ENCODE measurements at places on chromosomes 7 and 10. TPM values are rescaled to one million over a fixed set of nuclear protein-coding genes. Genes with fewer than 3 reads are reported as not detected.

DNA sequence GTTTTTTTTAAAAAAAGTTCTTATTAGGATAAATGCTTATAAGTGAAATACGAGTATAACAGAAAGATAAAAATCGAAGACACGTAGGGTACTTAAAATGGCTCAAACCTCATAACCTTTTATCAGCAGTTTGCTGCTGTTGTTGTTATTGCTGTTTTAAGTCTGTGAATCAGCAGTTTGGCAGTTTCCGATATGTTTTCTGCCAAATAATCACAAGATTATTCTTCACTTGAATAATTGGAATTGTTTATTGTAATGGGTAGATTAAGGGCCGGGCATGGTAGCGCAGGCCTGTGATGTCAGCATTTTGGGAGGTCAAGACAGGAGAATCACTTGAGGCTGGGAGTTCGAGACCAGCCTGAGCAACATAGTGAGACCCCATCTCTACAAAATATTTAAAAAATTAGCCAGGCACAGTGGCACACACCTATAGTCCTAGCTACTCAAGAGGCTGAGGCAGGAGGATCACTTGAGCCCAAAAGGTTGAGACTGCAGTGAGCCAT is 177.6 kb downstream of the VTI1A start:
- no peak for DNase-seq

- DNase-seq = no peak
These were observed 32.7 kb upstream of the TRIM8 start for GRCh38 chr10:102611514-102612087.

DNA sequence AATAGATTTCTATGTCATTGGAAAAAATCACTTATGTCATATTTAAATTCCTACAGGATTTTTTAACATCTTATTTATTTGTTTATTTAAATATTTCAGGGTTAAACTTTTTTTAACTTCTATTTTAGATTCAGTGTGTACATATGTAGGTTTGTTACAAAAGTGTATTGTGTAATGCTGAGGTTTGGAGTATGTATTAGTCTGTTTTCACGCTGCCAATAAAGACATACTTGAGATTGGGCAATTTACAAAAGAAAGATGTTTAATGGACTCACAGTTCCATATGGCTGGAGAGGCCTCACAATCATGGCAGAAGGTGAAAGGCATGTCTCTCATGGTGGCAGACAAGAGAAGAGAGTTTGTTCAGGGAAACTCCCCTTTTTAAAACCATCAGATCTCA is 65.4 kb downstream of the MGAM2 start:
- DNase-seq = no peak

ANKRD26 gene
- total RNA-seq = 7.7 TPM

- DNase-seq = no peak
These were observed 226.4 kb downstream of the MAGI2 start for GRCh38 chr7:79227044-79227443.

GRCh38 chr10:72285972-72286521 is 12.3 kb downstream of the DDIT4 start:
- DNase-seq = no peak

DNA sequence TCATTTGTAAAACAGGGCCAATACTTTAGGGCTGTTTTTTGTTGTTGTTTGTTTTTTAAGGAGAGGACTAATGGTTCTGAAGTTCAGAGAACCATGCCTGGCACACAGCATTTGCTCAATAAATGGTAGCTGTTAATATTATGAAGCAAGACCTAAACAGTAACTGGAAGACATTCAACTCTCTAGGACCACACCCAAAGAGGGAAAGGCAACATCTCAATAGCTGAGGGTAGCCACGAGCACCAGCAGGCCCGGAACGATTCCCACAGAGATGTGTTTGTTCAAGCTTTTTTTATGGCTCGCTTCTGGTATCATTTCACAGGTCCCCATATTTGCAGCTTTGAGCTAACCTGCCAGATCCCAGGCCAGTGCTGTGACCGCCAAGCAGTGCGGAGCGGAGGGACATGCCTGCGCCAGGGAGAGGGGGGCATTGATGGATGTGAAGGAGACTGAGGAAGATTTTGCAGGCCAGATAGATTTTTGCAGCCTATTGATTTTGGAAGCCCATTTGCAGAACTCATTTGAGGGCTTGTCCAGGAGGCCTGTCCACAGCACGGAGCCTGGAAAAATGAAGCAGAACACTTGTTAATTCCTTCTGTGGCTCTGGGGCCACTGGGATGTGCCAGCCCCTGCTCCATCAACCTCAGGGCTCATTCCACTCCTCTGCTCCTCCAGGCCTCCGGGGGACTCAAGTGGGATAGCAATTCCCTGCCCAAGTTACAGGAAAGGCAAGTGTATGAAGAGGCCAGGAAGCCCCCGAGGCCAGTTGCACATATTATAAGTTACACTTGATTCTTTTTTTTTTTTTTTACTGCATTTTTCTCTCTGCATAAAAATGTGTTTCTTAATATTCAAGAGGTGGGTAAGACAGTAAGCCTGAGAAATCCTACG is 57.3 kb upstream of the FGFR2 start:
- DNase-seq = no peak

DNA sequence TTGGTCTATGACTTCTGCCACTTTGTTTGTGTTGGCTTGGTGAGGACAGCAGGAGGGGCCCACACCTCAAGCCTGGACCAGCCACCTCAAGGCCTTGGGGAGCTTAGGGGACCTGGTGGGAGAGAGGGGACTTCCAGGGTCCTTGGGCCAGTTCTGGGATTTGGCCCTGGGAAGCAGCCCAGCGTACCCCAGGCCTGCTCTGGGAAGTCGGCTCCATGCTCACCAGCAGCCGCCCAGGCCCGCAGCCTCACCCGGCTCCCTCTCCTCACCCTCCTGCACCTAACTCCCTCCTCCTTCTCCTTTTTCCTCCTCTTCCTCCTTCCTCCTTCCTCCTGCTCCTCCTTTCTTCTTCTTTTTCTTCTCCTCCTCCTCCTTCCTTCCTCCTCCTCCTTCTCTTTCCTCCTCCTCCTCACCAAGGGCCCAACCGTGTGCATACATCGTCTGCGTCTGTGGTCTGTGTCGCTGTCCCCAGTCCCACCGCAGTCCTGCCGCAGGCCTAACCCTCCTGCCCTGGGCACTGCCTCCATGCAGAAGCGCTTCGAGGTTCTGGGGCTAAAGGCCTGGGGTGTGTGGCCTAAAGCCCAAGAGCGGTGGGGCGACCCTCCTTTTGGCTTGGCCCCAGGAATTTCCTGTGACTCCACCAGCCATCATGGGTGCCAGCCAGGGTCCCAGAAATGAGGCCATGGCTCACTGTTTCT is 5.3 kb downstream of the EN2 start:
- no peak for DNase-seq

DNA sequence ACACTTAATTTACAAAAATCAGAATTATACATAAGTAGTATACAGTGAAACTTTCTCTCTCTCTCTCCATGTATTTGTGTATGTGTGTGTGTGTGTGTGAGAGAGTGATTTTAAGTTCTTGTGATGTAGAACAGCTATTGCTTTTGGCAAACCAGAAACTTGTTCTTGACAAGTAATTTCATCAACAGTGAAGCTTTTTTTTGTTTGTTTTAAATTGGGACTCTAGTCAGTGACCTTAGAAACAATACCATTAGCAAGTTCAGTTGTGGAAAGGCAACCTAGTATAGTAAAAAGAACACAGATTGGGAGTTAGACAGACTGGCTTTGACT is 319.1 kb downstream of the PTEN start:
- no peak for DNase-seq

PAXIP1 gene
- 12.5 TPM for total RNA-seq

GRCh38 chr7:48643431-48644013 is 280.8 kb upstream of the CDC14C start:
- DNase-seq = no peak

DNA sequence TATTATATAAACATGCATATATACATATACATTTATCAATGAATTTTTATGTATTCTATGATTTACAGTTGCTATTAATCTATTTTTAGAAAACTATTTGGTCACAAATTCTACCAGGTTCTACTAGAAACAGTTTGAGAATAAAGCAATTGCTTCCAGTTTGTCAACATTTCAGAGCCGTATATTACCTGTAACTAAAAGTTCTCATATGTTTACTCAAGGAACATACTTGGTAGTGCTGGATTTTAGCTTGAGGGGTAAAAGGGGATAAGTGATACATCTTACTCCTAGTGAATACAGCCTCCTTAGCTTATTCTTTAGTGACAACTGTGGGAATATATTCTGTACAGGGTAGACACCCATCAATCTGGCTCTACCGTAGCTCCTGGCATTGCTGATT is 1590.5 kb upstream of the LRRTM3 start:
- DNase-seq = no peak

- DNase-seq = no peak
These were observed 1.3 kb downstream of the TYSND1 start for GRCh38 chr10:70145166-70145665.

GRCh38 chr10:103570844-103571655 is 77.5 kb downstream of the NEURL1 start:
- DNase-seq = no peak

PPP1R3C gene
- 47.6 TPM for total RNA-seq

ACHE gene
- total RNA-seq = 8.4 TPM

GPR141 gene
- total RNA-seq = 1.9 TPM

GRCh38 chr7:84317536-84317935 is 122.9 kb upstream of the SEMA3A start:
- no peak for DNase-seq

- no peak for DNase-seq
These were observed 220.5 kb downstream of the MLLT10 start for GRCh38 chr10:21754410-21755011.

ELAPOR2 gene
- total RNA-seq = 10.9 TPM

- no peak for DNase-seq
These were observed 40.0 kb downstream of the MKI67 start for GRCh38 chr10:128086003-128086863.

PARD3 gene
- 39.6 TPM for total RNA-seq

- no peak for DNase-seq
These were observed 17.6 kb upstream of the SFR1 start for GRCh38 chr10:104104418-104104817.
